ENCODE measurements at places on chromosomes 4 and X.

DNA sequence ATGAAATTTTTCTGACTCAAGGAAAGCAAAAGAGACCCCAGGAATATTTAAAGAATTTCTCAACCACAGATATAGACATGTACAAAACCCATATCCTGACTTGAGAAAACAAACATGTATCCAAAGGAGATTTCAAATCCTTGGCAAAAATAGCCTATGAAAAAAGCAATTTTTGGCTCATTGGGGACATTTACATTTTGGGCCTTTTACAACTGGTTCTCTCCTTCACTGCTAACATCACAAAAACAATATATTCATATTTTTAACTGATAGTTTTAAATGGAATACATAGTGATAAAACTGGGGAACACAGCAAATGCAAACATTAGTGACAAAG, 65.0 kb downstream of the SH3RF1 start:
- no peak for DNase-seq

GRCh38 chr4:140876615-140877364, 120.6 kb upstream of the TBC1D9 start:
- DNase-seq = no peak

- no peak for DNase-seq
Measured at GRCh38 chrX:134658760-134659023, 421 bp upstream of the PLAC1 start.

- DNase-seq = no peak
Measured at GRCh38 chrX:43876680-43877079, 5.6 kb downstream of the MAOB start.

GRCh38 chr4:129738175-129738574, 642.2 kb downstream of the C4orf33 start:
- no peak for DNase-seq

- DNase-seq = no peak
Measured at GRCh38 chrX:97524997-97525396, 641.3 kb downstream of the RPA4 start.

DNA sequence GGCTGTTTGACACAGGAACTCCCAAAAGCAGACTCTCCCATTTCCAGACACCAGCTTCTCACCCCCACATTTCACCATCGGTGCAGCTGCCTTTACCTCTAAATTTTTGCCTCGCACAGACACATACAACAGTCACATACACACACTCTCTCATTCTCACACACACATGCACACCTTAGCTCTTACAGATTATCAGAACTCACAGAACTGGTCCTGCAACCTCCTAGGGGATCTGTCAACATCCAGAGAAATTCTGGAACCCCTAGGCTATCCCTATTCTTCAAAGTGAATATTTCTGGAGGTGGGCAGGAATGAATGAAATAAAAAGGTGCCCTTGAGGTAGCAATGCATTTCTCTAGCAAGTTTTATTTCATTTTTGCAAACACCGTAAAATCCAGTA, 4.1 kb downstream of the HS6ST2 start:
- DNase-seq = no peak

GRCh38 chr4:69833251-69833650, 26.7 kb downstream of the SULT1E1 start:
- no peak for DNase-seq

DNA sequence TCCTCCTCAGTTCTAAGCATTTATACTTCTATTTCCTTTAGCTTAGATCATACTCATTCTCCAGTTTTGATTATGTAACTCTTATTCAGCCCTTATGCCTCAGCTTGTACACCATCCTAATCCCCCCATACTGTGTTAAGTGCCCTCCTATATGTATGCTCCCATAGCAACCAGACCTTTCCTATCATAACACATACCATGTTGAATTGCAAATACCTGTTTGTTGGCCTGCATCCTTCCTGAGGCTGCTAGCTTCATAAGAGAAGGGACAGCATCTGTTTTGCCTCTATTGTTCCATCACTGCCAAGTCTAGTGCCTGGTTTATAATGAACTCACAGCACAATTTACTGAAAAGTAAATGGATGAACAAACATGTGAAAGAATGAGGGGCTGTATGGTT, 443.7 kb downstream of the CENPC start:
- DNase-seq = no peak

DNA sequence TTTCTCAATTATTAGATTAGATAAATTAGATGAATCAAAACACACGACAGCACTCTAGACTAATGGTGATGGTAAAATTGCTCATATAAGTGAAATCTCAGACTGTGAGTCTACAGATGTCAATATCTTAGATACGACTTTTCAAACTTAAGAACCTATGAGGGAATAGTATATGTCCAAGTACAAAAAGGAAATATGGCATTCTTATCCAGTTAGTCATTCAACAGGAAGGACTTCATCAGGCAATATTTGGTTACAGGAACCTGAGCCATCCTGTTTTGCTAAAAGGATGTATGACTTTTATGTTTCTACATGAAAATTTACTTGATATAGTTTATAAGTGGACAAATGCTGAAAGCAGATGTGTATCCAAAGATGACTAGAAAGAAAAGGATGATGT, 107.0 kb downstream of the CT47B1 start:
- DNase-seq = no peak

All from activated CD4-positive, alpha-beta T cell treated with anti-CD3 and anti-CD28 coated beads for 48 hours (primary cell).